ENCODE measurements at places on chromosomes 16 and 17.

DNA sequence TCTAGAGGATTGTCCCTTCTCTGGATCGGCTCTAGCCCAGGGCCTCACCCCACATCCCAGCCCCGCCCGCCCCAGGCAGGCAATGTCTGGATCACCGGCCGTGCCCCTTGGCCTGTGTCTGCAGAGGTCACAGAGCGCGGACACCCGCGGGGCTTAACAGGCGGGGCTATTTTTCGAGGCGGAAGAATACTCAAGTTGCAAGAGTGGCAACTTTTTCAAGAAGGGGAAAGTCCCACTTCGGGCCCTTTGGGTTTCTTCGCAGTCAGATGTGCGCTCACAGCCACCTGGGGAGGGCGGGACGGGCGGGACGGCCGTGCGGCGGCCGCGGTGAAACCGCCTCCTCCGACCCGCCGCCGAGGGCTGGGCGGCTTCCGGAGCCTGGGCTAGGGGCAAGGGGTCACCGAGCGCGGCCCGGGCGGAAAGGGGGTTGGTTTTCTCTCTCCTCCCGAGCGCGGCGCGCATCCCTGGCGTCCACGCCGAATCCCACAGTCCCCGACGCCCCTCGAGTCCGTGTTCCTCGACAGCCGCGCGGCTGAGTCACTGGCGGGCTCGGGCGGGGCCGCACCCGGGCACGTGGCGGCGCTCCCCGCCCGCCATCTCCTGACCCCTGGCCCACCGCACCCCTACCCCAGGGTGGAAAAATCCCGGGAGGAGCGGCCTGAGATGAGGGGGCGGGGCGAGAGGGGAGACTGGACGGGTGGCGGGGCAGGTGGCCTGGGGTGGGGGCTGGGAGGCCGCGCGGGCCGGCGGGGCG lies 1.2 kb upstream of the PFN1 start:
- DNase-seq = no peak

GRCh38 chr17:38730526-38731379 lies 612 bp downstream of the CISD3 start:
- DNase-seq = no peak

DNA sequence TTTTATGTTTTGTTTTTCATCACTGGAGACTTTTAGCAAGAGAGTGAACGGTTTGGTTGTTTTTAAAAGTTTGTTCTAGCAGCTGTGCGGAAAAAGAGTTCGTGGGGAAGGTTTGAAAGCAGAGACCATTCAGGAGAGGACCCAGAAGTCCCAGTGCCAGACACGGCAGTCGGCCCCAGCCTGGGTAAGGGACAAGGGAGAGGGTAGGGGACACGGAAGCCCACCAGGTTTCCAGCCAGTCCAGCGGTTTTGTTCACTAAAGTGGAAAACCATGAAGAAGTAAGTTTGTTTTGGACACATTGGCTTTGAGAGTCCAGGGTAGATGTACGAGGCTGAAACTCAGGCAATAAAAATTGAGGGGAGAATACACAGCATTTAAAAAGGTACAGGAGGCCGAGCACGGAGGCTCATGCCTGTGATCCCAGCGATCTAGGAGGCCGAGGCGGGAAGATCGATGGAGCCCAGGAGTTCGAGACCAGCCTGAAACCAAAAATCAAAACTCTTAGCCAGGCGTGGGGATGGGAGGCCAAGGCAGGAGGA lies 56.8 kb upstream of the RPH3AL start:
- no peak for DNase-seq

DNA sequence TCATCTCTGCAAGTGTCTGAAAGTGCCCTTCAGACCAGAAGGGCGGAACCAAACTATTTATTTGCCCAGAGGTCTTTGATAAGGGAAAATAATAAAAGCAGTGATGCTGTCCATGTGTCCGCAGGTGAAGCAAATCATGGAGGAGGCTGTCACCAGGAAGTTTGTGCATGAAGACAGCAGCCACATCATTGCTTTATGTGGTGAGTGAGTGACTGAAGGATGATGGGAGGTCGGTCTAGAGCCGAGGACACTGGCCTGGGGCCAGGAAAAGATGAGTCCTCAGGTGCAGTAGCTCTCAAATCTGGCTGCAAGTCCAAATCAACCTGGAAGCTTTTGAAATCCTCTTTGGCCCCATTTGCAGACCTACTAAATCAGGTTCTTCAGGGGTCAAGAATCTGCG lies 6.1 kb downstream of the SGSM2 start:
- DNase-seq = no peak

GRCh38 chr17:70137451-70138230 lies 31.7 kb upstream of the KCNJ2 start:
- DNase-seq = no peak

- DNase-seq = no peak
Measured at GRCh38 chr16:75836347-75837010, 110.2 kb upstream of the CPHXL start.

DNA sequence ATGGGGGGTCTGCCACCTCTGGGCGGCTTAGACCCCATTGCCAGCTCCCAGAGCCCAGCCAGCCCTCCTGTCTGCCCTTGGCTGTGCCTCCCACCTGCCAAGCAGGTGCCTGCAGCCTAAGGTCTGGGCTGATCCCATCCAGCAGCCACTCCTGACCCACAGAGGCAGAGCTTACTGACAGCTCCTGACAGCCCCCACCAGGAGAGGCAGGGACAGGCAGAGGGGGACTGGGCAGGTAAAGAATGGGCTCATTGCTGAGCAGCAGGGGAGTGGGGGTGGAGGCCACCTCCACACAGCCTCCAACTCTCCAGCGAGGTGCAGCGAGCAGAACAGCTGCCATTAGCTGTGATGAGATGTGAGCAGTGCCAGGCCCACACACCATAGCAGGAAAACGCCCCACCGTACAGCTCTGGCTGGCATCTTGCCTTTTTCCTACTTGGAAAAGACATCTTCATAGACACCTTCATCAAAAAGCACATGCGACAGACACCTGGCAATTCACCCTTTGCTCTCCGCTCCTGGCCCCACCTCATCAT lies 164.4 kb downstream of the C16orf78 start:
- no peak for DNase-seq

- DNase-seq = no peak
Measured at GRCh38 chr17:15981208-15981607, 18.3 kb downstream of the ZSWIM7 start.

- DNase-seq = no peak
Measured at GRCh38 chr16:12111223-12111622, 134.7 kb downstream of the SNX29 start.

DNA sequence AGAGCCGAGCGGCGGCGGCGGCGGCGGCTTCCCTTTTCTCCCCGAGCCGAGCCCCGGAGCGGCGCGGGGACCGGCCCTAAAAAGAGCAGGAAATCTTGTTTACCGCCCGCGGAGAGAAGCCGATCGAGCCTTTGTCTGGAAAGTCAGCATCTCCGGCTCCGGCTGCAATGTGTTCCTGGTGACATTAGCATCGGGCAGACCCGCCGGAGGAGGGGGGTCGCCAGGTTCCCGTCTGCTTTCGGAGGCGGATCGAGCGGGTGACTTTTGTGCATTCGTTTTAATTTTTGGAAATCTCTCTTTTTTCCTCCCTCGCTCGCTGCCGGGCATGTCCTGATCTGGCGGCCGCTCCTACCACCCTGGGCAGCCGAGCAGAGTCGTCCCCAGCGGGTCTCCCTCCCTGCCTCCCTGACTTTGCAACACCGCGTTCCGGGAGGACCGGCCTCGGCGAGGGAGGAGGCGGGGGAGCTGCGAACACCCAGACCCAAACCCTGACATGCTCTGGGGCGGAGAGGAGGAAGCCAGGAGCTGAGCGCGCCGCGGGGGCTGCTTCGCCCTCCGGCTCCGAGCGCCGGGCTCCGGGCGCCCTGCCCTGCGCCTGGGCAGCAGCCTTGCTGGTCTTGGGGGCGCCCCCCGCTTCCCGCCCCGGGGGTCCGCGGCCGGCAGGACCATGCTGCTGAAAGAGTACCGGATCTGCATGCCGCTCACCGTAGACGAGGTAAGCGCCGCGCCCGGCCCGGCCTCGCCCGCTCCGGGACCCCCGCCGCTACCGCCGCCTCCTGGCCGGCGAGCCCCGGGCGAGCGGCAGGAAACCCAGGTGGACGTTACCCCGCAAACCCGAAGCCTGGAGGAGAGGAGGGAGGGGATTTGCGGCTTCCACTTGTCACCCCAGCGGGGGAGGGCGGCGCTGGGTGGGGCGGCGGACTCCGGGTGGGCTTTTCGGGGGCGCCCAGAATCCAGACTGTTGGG lies 690 bp downstream of the PITPNC1 start:
- no peak for DNase-seq

DNA sequence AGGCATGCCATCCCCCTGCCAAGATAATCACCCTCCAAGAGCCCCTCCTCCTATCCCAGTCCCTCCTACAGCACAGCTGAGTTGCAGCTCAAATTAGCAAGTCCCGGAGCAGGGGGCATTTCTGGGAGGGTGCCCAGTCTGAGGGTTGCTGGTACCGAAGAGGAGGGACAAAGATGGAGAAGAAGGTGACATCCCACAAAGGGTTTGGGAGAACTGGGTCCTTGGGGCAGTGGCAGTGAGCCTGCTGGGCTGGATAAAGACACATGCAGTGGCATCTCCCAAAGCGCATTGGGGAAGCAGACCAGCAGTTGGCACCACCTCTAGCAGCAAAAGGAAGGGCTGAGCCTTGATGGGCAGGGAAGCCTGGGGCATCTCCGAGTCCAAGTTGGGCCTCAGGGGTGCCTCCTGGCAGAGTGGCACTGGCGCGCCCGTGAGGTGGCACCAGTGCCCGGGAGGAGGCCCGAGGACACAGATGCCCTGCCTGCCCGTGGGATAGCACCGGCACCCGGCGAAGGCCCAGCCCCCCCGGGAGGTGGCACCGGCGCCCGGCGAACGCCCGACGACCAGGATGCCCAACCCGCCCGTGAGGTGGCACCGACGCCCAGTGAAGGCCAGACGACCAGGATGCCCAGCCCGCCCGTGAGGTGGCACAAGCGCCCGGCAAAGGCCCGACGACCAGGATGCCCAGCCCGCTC lies 622 bp downstream of the TOM1L2 start:
- DNase-seq = no peak

DNA sequence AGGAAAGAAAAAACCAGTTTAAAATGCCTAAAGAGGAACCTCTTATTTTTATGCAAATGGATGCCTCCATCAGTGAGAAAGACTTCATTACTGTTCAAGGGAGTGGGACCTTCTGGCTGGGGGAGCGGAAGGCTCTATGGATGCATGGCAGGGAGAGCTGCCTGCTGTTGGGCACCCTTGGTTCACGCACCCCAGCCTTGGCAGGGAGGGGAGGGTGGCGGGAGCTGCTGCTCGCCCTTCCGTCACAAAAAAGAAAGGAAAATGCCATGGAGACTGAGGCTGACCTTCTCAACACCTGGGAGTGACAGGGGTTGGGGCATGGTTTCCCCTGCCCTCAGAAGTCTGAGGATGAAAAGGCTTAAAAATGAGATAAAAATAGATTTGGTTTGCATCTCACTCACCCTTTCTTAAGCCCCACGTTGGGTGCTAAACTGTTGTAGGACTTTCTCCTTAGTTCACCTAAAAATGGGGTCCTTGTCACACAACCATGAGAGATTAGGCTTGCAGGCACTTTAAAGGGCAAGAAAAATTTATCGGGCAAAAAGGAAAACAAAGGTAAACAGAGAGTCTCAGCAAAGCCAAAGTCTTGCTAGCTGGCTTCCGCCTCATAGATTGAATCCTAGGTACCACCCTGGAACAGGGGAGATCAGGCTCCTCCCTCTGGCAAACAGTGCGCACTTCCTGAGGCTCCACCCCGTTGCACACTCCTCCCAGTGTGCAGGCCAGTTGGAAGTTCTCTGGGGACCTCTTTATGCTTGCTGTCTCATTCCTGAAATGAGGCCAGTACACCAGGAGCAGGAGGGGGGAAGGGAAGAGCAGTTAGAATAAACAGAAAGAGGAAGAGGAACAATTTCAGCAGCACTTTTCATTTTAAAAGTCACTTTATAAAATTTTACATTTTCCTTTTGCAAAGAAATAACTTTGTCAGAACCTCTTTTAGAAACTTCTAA lies 31.6 kb downstream of the PHKB start:
- DNase-seq = no peak

GRCh38 chr17:82734987-82735866 lies at the start of gene FN3K:
Gene FN3K (plus strand): TSS chr17:82735615. CDS start chr17:82735637, 22 bp downstream.
- DNase-seq = no peak

DNA sequence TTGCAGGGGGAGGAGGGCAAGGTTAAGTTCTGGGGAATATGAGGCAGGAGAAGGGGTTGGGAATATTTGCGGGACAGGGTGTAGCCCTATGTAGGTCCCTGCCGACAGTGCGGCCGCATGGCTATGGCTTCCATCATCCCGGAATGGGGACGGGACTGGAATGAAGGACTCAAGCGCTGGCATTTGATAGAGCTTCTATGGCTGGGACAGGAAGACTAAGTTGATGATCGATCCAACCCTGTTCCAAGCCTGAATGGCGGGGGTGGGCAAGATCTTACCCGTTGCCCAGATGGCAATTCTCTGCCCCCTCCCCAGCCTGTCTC lies 47.1 kb downstream of the SRCIN1 start:
- no peak for DNase-seq

DNA sequence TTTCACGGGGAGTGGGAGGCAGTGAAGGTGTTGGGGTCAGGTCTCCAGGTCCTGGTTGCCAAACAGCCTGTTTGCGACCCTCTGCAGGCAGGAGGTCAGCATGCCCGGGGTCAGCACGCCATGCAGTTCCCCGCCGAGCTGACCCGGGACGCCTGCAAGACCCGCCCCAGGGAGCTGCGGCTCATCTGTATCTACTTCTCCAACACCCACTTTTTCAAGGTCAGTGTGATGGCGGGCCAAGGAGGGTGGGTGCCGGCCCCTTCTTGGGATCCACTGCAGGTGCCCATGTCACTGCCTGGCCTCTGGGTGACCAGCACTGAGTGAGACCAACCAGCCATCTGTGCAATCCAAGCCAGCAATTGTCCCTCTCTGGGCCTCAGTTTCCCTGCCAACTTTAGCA lies 21.3 kb downstream of the ADGRG5 start:
- DNase-seq = no peak

- DNase-seq = no peak
Measured at GRCh38 chr17:1623057-1623630, 5.5 kb downstream of the SLC43A2 start.

- no peak for DNase-seq
Measured at GRCh38 chr17:13492737-13493122, 109.0 kb downstream of the HS3ST3A1 start.

- DNase-seq = no peak
Measured at GRCh38 chr17:29252101-29252791, 5.6 kb downstream of the CRYBA1 start.

DNA sequence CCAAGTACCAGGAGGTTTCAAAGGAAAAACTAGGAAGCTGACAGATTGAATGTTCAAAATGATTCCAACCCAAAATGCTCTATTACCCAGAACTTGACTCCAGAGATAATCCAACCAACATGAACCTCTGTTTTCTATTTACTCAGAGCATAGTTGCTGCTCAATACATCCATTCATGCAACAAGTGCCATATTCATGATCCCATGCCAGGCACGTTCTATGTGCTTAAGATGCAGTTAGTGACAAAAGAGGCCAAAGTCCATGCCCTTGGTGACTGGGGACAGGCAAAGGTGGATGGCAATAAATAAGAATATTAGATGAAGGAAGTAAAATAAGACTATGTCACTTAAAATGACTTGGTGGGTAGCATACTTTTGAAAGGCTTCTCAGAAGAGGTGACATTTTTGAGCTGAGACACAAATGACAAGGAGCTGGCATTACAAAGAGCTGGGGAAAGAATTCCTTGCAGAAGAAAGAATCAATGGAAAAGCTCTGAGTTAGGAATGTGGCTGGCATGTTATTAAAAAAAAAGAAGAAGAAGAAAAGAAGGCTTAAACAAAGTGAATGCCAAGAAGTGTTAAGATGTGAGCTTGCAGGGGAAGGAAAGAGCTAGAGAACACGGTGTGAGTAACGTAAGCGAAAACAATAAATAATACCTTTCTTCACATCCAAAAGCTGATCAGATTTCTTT lies 34.5 kb downstream of the TOX3 start:
- no peak for DNase-seq

- no peak for DNase-seq
Measured at GRCh38 chr17:72004611-72005331, 116.0 kb upstream of the SOX9 start.

GRCh38 chr17:81396722-81397313 lies 1.6 kb downstream of the BAHCC1 start:
- DNase-seq = peak; percentile 43
